ENCODE measurements at places on chromosomes 7 and 10.
A peak's percentile ranks its signal among the peaks of the same experiment; 100 is the strongest.

DNA sequence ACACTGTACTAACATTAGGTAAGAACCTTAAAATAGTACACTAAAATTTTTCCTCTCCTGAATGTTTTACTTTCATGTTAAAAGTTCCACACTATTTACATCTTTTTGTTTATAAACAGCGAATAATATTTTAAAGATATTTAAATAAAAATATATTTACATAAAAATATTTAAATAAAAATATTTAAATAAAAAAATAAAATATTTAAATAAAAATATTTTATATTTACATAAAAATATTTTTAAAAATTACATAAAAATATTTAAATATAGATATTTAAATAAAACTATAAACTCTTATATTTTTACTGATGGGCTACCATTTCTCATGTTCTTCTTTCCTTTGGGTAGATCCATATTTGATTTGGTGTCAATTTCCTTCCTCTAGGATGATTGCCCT is 619.0 kb downstream of the ANKRD7 start:
- no peak for DNase-seq

- DNase-seq, result no peak
These were observed 6.3 kb upstream of the IL2RA start for GRCh38 chr10:6068422-6068821.

- DNase-seq, result no peak
These were observed 28.7 kb downstream of the MALRD1 start for GRCh38 chr10:19077276-19077675.

DNA sequence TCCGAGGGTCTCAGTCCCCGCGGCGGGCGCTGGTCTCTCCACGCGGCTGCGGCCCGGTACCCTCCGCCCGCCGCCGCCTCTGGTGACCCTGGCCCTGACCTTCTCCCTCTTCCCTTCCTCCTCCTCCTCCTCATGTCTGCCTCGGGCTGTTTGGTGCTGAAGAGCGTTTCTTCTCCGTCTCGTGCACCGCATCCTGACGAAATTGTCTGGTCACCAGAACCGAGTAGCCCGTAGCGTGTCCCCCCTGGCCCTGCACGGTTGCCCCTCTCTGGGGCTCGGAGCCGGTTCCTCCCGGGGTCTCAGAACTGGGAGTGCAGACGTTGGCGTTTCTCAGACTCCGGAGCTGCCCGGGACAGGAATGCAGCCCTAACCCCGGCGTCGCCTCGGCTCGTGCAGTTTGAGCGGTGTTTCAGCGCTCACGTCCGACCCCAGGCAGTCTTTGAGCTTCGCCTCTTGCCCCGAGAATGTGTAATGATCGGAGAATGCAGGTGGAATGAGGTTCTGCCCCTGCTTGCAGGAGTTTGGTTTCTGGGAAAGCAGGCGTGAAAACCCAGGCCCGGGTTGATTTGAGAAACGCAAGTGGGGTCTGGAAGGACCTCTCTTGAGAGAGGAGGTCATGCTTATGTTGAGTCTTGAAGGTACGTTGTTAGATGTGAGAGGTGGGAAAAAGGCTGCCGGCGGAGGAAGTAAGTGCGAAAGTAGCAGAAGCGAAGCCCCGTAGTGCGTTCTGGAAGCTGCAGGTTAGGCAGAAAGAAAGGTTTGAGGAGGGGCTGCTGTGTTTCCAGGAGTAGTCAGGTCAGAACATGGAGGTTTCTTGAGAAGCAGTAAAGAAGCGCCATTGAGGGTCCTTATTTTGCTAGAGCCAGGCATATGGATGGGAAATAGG is 743 bp downstream of the RBM17 start:
- DNase-seq, result no peak

DNA sequence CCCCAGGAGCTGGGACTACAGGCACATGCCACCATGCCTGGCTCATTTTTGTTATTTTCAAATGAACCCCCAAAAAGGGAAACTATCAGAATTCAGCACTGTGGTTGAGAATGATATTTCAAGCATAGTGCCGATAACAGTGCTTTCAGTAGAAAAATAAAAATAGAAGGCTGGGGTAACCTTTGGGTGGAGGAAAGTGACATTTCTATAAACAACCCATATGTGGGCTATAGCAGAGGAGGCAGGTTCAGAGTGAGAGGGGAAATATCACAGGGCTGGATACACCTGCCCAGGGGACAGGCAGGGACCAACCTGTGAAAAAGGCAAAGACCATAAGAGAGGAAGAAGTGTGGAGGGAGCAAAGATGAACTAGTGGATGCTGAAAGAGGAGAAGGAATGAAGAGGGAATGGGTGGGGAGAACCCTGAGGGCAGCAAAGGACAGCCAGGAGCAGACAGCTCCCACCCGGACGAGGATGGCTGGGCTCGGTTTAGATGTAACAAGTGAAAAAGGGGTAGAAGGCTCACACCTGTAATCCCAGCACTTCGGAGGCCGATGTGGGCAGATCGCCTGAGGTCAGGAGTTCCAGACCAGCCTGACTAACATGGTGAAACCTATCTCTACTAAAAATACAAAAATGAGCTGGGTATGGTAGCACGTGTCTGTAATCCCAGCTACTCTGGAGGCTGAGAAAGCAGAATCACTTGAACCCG is 56.5 kb downstream of the MAP3K8 start:
- no peak for DNase-seq

GRCh38 chr7:81161451-81162075 is 242.7 kb upstream of the SEMA3C start:
- DNase-seq, result no peak

DNA sequence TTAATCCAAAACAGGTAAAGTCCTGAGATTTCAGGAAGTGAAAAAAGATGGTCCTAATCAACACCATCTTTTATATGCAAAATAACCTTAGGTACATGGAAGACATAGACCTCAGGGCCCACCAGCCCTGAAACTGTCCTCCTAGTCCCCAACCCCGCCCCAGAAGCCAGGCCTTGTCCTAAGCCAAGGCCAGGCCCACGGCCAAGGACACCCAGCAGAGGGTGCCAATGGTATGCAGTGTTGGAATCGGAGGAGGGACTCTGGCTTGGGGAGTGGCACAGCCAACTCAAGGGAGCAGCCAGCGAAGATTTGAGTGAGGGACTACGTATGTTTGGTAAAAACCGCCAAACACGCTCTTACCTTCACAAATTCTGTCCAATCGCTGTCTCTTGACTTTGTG is 96.7 kb downstream of the ZRANB1 start:
- no peak for DNase-seq

GRCh38 chr10:114174695-114175188 is 739 bp upstream of the CCDC186 start:
- DNase-seq, result no peak

GRCh38 chr7:5625938-5626337 is 155.5 kb downstream of the RNF216 start:
- peak; percentile 60 for DNase-seq

DNA sequence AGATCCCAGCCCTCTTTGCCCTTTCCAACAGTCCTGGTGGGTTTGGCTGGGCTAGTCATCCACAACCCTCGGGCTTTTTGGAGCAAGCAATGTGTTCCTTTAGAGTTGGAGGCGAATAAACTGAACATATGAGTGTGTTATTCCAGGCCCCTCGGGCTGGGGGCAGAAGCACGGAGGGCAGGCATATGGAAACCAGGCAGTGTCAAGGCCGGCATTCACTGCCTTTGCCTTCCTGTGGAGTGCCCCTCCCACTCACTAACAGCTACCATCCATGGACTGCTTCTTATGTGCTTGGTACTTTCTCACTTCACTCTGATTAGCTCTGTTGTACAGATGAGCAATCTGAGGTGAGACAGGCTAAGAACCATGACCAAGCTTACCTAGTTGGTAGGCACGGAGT is 53.9 kb upstream of the EFCAB10 start:
- no peak for DNase-seq

- DNase-seq, result no peak
These were observed 198.9 kb upstream of the AUTS2 start for GRCh38 chr7:69399401-69399800.

DNA sequence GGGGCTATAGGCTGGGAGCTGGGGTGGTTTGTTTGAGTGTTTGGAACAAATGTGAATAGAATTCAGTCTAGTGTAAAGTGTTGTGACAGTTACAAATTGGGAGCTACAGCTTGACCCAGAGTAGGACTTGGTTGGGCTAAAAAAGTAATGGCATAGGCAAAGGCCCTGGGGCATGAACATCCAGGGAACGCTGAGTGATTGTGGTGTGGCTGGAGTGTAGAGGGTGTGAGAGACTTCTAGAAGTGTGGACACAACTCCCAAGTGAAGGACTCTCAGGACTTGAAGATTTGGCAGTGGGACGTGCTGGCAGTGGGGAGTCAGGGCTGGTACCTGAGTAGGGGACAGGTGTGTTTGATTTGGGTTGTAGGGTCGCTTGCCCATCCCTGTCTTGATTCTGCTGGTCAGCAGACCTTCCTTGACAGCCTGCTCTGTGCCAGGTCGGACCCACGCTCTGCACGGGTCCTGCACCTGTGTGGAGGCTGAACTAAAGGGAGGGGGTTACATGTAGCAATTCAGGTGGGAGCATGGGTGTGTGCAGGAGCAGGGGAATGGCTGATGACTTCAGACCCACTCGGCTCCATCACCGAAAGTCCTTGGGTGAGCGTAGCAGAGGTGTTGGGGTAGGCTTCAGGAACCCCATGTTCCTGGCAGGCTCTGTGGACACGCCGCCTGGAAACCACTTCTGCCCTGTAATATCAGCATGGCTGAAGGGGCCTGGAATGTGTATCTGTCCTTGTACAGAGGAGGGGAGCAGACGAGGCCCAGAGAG is 43.3 kb downstream of the ZMIZ1 start:
- DNase-seq, result no peak

DNA sequence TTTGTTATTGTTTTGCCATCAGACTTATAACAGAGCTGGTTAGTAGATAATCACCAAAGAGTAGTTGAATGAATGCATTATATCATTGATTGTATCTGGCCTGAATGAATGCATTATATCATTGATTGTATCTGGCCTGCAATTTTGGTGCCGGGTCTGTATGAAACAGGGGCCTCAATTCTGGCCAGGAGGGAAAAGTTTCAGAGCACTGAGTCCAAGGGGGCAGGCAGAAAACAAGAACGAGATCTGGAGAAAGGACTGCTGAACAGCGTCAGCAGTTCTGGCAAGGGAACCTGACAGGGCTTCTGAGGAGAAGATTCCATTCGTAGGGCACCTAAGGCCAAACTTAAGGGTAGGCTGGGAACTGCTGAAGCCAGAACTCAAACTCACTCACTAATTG is 128.0 kb downstream of the SEMA3C start:
- DNase-seq, result no peak

DNA sequence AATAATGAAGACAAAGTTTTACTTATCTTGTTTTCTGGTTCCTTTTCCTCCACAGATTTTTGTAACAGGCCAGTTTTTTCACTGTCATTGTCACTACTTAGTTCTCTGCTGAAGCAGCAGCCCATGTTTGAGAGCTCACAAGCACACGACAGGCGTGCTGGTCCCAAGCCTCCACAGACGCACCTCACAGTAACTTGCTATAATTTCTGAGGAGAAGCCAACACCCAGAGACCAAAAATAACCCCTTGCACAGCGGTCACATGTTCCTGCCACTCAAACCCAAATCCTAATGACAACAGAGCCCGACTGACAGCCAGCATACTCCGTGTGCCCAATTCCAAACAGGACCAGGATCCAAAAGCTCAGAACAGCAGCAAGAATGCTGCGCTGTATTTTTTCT is 58.5 kb downstream of the LARP4B start:
- no peak for DNase-seq

Measured in GM13976 (cell line).